Placental pericyte (primary cell): ENCODE measurements at places on chromosomes 11 and 22. TPM values are rescaled to one million over a fixed set of nuclear protein-coding genes. Genes with fewer than 3 reads are reported as not detected.

SLC22A12 gene
- not detected in 2 replicates for total RNA-seq

CST6 gene
- 0.29 TPM in 1 of 2 replicates, not detected in the other for total RNA-seq

TRIM5 gene
- 41.4 and 62.2 TPM in 2 replicates for total RNA-seq

OR8A1 gene
- under 0.01 TPM in 2 replicates for total RNA-seq

MMP10 gene
- total RNA-seq, result 0.22 and 22.3 TPM in 2 replicates

ASCL2 gene
- 0.22 TPM in 1 of 2 replicates, not detected in the other for total RNA-seq

ASPHD2 gene
- 0.66 and 0.86 TPM in 2 replicates for total RNA-seq

APOL4 gene
- under 0.01 and 0.44 TPM in 2 replicates for total RNA-seq

PATE2 gene
- total RNA-seq, result 0.29 TPM in 1 of 2 replicates, not detected in the other

TEX54 gene
- total RNA-seq, result not detected in 2 replicates

MLC1 gene
- under 0.01 and 0.44 TPM in 2 replicates for total RNA-seq

NRIP3 gene
- total RNA-seq, result 6.1 and 43.1 TPM in 2 replicates

GSTP1 gene
- 489 and 520 TPM in 2 replicates for total RNA-seq

CD3G gene
- total RNA-seq, result not detected in 2 replicates

PANX1 gene
- 50.1 and 96.6 TPM in 2 replicates for total RNA-seq

PRRG4 gene
- total RNA-seq, result under 0.01 TPM in 1 of 2 replicates, not detected in the other

MYO7A gene
- 0.14 and 0.22 TPM in 2 replicates for total RNA-seq

PGA5 gene
- total RNA-seq, result not detected in 2 replicates

CRYBB3 gene
- not detected in 2 replicates for total RNA-seq

ARHGAP42 gene
- 17.3 and 19.9 TPM in 2 replicates for total RNA-seq

OR10D3 gene
- under 0.01 TPM in 2 replicates for total RNA-seq

C11orf98 gene
- 19.9 and 31.8 TPM in 2 replicates for total RNA-seq

IPO7 gene
- total RNA-seq, result 83.2 and 182 TPM in 2 replicates

RTN4R gene
- total RNA-seq, result 0.29 and 1.3 TPM in 2 replicates

GPHA2 gene
- not detected in 2 replicates for total RNA-seq

MUC5AC gene
- total RNA-seq, result not detected in 2 replicates

CD59 gene
- 129 and 659 TPM in 2 replicates for total RNA-seq

CYB5R2 gene
- 16.4 and 19.6 TPM in 2 replicates for total RNA-seq

C11orf21 gene
- not detected in 2 replicates for total RNA-seq

SOX6 gene
- 5.9 and 10.0 TPM in 2 replicates for total RNA-seq

CNGA4 gene
- total RNA-seq, result 0.44 TPM in 1 of 2 replicates, not detected in the other

ZBED5 gene
- 10.3 and 23.0 TPM in 2 replicates for total RNA-seq

CALCB gene
- not detected in 2 replicates for total RNA-seq

ZW10 gene
- 22.3 and 33.6 TPM in 2 replicates for total RNA-seq

ADAMTS15 gene
- 8.2 and 13.3 TPM in 2 replicates for total RNA-seq

TECTA gene
- total RNA-seq, result 0.57 and 2.2 TPM in 2 replicates

APOA5 gene
- not detected in 2 replicates for total RNA-seq

LMO1 gene
- not detected in 2 replicates for total RNA-seq

TRAPPC4 gene
- total RNA-seq, result 90.2 and 124 TPM in 2 replicates

SPI1 gene
- 0.29 TPM in 1 of 2 replicates, not detected in the other for total RNA-seq

NCR3LG1 gene
- 12.7 and 17.5 TPM in 2 replicates for total RNA-seq

ZNF202 gene
- total RNA-seq, result 7.0 and 7.6 TPM in 2 replicates

C11orf86 gene
- total RNA-seq, result not detected in 2 replicates

METTL15 gene
- 14.2 and 20.3 TPM in 2 replicates for total RNA-seq

RBMXL2 gene
- total RNA-seq, result not detected in 2 replicates

MMP8 gene
- total RNA-seq, result 0.14 TPM in 1 of 2 replicates, not detected in the other

C1QTNF6 gene
- 5.9 and 8.0 TPM in 2 replicates for total RNA-seq

MS4A7 gene
- 0.29 TPM in 1 of 2 replicates, not detected in the other for total RNA-seq

MMP1 gene
- 19.7 and 1,229 TPM in 2 replicates for total RNA-seq

SOX10 gene
- not detected in 2 replicates for total RNA-seq

FREY1 gene
- total RNA-seq, result 0.72 and 0.88 TPM in 2 replicates

HEPHL1 gene
- total RNA-seq, result 4.4 TPM in 1 of 2 replicates, not detected in the other

IRAG1 gene
- total RNA-seq, result 1.8 and 19.2 TPM in 2 replicates

RFPL3 gene
- total RNA-seq, result not detected in 2 replicates

CDC42EP1 gene
- total RNA-seq, result 36.8 and 37.6 TPM in 2 replicates

C22orf23 gene
- total RNA-seq, result 0.43 and 0.66 TPM in 2 replicates

GAS2L1 gene
- total RNA-seq, result 9.4 and 42.7 TPM in 2 replicates
